Activated T-helper 1 cell treated with anti-CD3 and anti-CD28 coated beads, Interleukin-12 subunit alpha, Interleukin-12 subunit beta, Interleukin-2, Interleukin-4 antibody, amounts not matched to agents 30 ng/mL and 10 ng/mL and 1 ng/mL, durations not matched to agents 14 hours and 24 hours and 36 hours (primary cell): ENCODE measurements at places on chromosomes 4 and X.

DNA sequence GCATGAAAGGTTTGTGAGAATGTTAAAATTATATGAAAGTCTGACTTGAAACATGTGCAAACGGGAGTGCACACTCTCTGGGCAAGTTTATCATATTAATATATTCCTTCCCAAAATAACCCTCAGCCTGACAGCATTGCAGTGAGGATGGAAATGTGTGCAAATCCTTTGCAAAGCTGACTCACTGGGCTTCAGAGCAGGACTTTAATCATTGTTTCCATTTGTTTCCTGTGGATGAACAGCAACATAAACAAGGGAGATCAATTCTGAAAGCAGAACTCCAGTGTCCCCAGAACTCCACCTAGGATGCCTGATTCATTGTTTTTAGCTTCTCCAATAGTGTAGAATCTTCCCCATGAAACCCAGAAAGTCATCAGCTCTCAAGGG lies 32.9 kb downstream of the SLC2A9 start:
- no peak overlapping the region for H3K4me3 ChIP-seq
- H3K4me1 ChIP-seq: no peaks in the 10 kb centered on the region

DNA sequence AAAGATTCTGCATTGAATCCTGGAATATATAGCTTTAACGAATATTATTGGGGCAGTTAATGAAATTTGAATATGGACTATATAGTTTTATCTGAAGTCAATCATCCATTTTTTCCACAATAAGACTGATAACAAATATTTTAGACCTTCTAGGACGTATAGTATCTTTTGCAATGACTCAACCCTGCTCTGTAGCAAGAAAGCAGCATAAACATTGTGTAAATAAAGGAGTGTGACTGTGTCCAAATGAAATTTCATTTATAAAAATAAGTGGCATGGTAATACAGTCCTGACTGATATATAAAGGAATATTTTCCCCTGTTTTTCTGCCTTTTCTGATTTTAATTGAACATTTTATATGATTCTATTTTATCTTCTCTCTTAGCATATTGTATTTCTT lies 947.7 kb upstream of the SLIT2 start:
- no peaks in the 10 kb centered on the region for H3K4me1 ChIP-seq
- no peaks in the 10 kb centered on the region for H3K36me3 ChIP-seq
- DNase-seq: no peak
- no peak overlapping the region for H3K4me3 ChIP-seq

- no peak for DNase-seq
- H3K27ac ChIP-seq: no peak overlapping the region
- H3K4me1 ChIP-seq: no peaks in the 10 kb centered on the region
- no peaks in the 10 kb centered on the region for H3K36me3 ChIP-seq
- no peak overlapping the region for H3K4me3 ChIP-seq
Measured at GRCh38 chr4:92253550-92253949, 50.2 kb upstream of the GRID2 start.

DNA sequence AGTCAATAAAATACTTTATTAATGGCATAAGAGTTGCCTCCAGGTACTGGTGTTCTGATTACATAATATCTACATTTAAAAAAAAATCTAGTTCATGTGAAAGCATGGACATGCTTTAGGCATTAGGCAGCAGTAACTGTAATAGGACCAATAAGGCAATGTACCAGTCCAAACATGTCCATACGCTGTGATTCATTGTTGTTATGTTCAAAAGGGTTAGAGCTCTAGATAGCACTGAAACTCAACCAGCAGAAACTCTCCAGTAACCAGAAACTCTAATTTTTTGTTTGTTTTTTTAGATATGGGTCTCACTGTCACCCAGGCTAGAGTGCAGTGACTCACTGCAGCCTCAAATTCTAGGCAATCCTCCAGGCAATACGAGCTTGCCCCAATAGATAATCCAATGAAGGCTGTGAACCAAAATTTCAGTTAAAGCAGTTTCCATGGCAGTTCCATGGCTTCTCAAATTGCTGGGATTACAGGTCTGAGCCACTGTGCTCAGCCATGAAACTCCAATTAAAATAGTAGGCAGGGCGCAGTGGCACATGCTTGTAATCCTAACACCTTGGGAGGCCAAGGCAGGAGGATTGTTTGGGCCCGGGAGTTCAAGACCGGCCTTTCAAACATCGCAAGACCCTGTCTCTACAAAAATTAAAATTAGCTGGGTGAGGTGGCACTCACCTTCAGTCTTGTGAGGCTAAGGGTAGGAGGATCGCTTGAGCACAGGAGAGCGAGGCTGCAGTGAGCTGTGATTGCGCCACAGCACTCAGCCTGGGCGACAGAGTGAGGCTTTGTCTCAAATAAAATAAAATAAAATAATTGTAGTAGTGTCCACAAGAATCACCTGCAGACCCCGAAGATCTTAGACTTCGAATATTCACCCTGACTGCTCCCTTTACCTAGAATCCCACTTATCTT lies 36.3 kb downstream of the MGARP start:
- no peak overlapping the region for H3K27ac ChIP-seq
- peaks cover 5% of the 10 kb centered on the region for H3K27me3 ChIP-seq
- H3K4me3 ChIP-seq: no peak overlapping the region
- no peaks in the 10 kb centered on the region for H3K4me1 ChIP-seq
- H3K36me3 ChIP-seq: no peaks in the 10 kb centered on the region

DNA sequence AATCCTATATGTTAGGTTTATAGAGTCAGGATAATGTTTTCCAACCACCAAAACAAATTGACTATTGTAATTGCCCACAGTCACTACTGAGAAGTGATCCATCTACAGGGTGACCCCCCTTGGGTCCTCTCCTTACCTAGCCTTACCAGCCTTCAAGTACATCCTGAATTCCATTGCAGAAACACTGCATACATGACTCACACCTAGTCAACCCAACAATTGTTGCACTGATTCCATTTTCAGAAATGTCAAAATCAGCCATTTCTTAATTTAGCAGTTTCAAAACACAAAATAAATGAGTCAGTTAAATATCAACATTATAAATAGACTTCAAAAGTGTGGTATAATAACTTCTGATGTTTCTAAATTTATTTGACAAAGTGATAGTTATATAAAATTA lies 106.3 kb upstream of the TNIP3 start:
- no peaks in the 10 kb centered on the region for H3K36me3 ChIP-seq
- H3K4me1 ChIP-seq: peaks cover 13% of the 10 kb centered on the region
- DNase-seq: no peak
- H3K27ac ChIP-seq: no peak overlapping the region
- H3K27me3 ChIP-seq: peaks cover 2% of the 10 kb centered on the region
- H3K4me3 ChIP-seq: no peak overlapping the region
